ENCODE measurements at places on chromosomes 6 and 20. TPM values are rescaled to one million over a fixed set of nuclear protein-coding genes. Genes with fewer than 3 reads are reported as not detected.

- DNase-seq: no peak
Measured at GRCh38 chr6:144336900-144337299, 51.8 kb downstream of the UTRN start.

- DNase-seq: no peak
Measured at GRCh38 chr6:166515072-166515810, 71.2 kb downstream of the RAMACL start.

DNA sequence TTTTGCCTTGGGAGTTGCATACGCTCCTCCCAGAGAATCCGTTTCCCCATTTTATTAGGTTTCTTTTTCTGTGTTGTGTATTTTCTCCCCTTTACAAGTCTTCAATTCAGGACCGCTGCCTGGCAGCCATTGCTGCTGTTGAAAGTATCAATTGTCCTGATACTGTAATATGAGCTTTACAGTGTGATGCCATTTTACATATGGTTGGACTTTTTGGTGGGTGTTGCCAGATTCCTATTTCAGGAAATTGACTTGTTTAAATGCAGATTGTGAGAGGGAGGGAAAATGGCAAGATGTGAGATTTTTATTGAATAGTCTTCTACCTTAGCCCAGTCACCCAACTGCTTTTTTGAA, 1.2 kb downstream of the PANK2 start:
- peak; percentile 55 for DNase-seq

DNA sequence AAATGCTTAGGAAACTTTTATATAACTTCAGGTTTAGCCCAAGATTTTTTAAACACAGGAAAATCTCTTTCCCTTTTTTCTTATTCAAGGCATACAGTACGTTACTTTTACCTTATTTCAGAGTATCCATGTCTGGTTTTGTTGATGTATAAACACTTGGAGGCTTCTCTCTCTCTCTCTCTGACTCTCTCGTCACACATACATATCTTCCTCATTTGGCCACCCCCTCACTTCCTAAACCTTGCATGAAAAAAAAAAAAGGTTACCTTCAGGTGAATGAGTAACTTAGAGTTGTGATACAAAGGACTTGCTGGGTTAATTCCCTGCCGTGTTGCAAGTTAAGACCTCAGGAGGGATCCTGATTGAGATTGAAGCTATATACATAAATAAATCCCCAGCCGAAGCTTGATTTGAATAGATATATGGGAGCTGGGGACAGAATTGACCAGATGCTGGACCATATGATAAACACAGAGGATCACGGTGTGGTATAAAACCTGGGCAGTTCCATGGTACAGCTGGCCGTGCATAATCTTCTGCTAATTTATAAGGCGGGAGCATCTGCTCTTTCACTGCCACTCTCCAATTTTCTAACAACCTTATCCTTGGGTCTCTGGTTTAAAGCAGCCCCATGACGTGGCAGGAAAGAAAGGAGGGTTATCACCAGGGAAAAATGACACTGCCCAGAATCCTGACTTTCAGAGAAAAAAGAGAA, 55.1 kb upstream of the IL20RA start:
- no peak for DNase-seq

DNA sequence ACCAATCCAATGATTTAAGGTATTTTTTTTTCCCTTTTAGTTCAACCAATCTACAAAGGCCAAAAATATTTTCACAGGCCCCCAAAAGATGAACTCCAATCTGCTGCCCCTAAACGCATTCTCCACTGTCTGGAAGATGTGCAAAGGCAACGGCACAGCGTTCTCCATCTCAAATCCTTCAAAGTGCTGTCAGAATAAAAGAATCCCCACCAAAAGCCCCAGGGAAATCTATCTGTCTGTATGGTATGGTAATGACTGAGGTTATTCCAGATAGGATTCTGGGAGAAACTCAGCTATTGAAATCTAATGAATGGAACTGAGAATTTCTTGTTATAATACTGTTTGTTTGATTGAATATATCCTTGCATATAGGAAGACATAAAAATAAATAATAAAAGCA, 217.8 kb upstream of the CCN2 start:
- DNase-seq: no peak

- no peak for DNase-seq
Measured at GRCh38 chr20:11917663-11918062, at the start of gene BTBD3. TSS of gene BTBD3 (plus strand) at chr20:11917893. CDS start at chr20:11918276, 383 bp downstream.

DNA sequence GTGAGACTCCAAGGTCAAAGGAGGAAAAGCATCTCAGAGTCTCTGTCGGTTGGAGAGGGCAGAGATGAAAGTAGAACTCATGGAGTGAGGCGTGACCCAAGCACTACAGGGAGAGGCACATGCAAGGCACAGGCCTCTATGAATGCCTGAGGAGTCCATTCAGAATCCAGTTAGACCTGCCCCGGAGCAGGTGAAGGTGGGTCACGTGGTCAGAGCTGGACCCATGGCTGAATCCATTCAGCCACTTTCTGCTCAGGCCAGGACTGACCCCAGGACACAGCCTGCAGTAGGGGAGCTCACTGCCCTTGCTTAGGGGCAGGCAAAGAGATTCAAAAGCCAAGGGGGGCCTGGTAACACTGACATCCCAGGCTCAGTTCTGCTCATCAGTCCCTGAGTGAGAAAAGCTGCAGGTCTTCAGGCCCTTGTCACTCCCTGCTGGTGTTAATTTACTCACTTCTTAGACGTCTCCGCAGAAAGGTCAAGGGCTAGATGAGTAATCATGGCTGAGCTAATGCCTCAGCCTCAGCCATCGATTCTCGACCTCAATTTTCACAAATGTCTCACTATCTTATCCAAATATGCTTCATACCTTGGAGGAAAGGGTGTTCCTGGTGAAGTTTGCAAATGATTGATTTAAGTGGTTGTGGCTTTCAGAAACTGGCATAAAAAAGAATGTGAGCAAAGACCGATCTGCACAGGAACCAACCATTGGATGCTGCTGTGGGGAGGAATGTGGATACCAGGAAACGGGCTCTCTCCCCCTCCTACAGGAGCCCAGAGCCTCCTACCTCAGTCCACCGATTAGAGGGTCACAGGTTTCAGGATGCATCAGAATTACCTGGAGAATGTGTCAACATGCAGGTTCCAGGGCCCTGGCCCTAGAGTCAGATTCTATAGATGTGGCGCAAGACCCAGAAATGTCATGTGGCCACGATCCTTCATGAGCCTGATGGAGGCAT, 584.4 kb downstream of the PTPRT start:
- DNase-seq: no peak

DNA sequence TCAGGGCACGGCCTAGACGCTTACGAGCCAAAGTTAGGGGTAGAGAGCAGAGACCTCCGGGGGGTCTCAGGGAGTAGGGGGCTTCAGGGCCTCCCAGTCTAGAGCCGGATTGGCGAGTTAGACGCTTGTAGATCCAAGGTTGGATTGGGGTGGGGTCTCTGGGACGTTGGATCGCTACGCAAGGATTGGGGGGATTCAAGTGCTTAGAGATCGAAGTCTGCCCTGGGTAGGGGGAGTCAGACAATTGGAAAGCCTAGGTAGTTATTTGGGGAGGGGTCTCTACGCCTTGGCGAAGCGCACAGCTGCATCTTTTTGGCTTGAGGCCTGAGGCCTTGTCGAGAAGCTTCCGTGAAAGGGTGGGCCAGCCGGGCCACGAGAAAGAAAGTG, 469 bp downstream of the STX16 start:
- DNase-seq: peak; percentile 37

DNA sequence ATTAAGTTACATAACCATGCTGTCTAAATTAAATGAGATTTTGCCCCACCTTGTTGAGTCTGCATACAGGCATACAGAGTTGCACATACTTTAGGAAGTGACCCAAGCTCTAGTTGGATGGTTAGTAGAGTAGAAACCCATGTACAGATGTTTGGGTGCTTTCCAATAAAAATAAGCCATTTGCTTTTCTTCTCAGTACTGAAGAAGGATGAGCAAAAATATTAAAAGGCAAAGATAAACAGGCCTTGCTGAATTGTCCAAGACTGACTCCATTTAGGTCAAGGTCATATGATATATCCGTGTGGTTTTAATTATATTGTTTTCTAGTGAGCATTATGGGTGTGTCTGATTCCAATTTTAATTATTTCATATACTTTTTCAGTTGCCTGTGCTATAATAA, 589.4 kb downstream of the RFPL4B start:
- DNase-seq: no peak

GRCh38 chr6:33802186-33802958, 1.4 kb downstream of the MLN start:
- no peak for DNase-seq

GRCh38 chr6:170266061-170266825, 24.6 kb downstream of the DLL1 start:
- no peak for DNase-seq

DNA sequence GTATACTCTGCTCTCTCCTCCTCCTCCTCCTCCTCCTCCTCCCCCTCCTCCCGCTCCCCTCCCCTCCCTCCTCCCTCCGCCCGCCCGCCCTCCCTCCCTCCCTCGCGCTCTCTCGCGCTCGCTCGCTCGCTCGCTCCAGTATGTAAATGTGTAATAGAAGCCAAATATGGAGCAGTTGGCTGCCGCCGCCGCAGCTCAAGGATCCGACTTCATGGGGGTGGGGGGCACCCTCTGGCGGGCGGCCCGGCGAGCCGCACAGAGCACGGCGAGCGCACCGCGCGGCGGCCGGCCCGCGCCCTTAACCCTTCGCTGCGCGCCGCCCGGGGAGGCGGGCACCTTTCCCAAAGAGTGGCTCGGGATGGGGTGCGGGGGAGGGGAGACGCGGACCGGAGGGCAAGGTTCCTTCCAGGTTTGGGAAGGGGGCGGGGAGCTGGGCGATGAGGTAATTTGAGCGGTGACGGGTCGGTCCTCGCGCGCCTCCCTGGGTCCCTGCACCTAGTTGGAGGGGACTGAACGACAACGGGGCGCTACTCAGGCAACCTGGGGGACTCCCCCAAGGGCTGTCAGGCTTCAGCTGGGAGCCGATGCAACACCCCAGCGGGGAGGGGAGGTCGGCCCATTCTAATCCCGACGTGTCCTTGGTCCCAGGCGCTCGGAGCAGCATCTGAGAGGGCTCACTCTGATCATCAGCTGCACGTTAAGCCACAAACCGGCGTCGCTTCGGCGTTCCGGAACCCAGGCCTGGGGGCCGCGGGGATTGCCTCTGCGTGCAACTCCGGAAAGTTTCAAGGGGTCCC, 409 bp upstream of the ATXN1 start:
- DNase-seq: peak; percentile 93

- no peak for DNase-seq
Measured at GRCh38 chr6:12570461-12571030, 146.0 kb upstream of the PHACTR1 start.

Gene ARMH2
- not detected for total RNA-seq

Gene GLP1R
- total RNA-seq: 3.7 TPM

Gene ADTRP
- total RNA-seq: not detected

Gene VGLL2
- total RNA-seq: 0.12 TPM

Gene ULBP3
- total RNA-seq: 4.2 TPM

Gene MAP7
- 47.8 TPM for total RNA-seq

Gene PI16
- total RNA-seq: not detected

Gene CLIC5
- total RNA-seq: not detected
